ENCODE measurements at places on chromosomes 11 and 22.

DNA sequence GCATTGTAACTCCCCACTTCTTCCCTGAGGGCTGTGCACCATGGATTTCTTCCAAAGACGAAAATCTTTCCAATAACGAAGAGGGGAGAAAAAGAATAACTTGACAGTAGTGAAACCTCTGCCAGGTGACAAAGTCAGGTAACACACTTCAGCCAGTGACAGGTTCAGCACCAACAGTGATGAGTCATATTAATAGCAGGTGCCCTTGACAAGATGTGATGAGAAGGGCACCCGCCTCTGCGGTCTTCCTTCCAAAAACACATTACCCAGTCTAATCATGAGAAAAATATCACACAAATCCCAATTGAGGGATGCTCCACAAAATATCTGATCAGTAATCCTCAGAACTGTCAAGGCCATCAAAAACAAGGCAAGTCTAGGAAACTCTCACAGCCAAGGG lies 157.8 kb downstream of the EFCAB6 start:
- no peak for DNase-seq

- DNase-seq, result no peak
Observed at GRCh38 chr11:1350086-1350725, 39.5 kb upstream of the BRSK2 start.

DNA sequence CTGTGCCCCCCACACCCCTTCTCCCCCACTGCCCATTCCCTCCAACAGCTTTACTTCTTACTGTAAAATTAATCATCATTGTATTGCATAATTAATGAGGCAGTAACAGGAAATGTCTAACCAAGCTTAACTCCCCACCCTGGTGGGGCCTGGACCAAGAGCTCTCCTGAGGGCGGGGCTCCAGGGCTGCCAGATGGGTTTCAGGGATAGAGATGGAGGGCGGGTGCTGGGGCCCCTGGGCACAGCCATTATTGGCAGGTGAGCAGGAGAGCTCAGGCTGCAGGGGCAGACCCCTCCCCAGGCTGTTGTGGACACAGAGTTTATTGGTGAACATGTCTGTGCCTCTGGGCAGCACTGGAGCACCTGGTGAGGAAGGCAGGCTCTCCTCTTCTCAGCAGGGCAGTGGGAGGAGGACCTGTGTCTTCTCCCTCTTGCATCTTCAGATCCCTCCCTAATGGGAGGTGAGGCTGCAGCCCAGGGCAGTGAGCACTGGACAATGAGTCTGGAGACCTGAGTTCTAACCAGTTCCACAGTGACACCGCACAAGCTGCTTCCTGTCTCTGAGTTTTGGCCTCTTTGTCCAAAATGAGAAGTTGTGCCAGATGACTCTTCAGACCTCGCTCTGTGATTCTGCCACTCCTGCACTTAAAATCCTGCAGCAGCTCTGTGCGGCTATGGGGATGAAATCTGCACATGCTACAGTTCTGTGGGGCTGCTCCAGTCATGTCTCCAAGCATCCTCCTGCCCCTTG lies 233.3 kb downstream of the CEP164 start:
- DNase-seq, result no peak

- no peak for DNase-seq
Observed at GRCh38 chr11:67404515-67405195, 772 bp downstream of the TBC1D10C start.

DNA sequence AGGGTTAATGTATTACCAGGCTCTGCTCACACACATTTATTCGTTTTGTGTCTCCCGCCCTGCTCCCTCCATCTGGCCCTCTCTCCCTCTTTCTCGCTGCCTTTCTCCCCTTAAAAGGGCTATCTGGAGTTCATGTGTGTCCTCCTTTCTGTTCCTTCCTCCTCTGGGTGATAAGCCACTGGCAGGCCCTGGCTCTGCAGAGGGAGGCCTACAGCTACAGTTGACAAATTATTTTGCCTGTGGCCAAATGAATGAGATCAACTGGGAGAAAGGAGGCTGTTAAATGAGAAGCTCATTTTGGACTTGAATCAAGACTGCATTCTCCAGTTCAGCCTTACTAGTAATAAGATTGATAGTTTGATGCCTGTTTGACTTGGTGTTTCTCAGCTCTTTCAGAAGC lies 17.5 kb upstream of the OPCML start:
- no peak for DNase-seq

- DNase-seq, result no peak
Observed at GRCh38 chr11:57779276-57779675, 17.7 kb downstream of the CTNND1 start.

GRCh38 chr11:119717839-119718534 lies 11.0 kb downstream of the NECTIN1 start:
- DNase-seq, result no peak

DNA sequence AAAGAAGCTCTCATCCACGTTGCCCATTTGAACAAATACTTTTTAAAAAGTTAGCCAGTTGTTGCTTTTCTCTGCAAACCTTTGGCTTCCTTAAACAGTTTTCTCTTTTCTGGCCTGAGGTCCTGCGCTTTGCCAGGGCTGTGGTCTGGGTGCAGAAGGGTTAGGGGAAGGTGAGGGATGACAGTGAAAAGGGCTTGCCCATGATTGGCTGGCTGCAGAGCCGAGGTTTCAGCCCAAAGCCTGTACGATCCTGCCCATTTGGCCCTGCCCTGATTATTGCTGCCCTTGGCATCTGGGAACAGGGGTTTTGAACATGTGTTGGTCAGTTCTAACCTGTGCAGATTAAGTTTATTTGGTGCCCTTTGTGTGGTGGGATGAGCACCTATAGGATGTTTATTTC lies 1.5 kb downstream of the INCENP start:
- no peak for DNase-seq

DNA sequence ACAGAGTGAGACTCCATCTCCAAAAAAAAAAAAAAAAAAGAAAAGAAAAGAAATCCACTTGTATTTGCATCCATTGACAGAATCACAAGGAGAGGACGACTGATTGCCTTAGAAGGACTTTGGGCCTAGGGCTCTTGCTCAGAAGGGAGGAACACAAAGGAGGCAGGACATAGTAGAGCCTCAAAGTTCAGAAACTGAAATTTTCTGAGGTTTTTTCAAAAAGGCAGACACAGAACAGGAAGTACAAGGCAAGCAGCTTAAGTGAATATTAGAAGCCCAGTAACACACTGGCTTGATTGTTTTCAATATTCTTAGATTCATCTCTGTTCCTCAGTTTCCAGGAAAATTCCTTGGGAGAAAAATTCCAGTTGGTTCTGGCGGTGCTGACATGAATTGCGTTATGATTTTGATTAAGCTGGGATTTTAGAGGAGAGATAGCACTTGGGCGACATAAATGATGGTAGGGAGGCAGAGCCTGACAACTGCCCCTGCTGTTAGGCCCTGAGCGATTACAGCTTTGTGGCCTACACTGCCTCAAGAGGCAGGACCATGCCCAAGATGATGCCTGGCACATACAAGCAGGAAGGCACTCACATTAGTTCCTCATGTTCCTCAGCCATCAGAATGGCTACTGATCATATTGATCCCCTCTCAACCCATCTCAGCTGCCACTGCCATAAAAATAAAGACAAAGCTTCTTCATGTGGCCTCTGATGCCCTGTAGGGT lies 15.3 kb downstream of the CLPB start:
- DNase-seq, result peak; percentile 66

DNA sequence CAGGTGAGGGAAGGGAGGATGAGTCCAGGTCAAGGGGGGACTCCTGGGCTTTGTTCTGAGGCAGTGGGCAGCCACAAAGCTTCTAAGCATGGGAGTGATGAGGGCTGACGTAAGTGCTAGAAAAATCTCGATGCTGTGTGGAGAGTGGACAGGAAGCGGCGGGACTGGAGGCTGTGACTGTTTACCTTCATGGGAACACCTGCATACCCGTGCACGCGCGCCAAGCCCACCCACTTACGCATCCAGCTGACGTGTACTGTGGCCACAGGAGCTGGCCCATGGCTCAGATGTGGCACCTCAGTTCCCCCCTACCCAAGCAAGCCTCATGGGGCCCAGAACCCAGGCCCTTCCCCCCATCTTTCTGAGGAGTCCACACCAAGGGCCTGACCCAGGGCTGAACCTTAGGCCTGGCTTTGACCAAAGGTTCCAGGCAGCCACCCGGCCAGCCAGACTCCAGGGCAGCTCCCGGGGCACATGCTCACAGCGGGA lies 14.0 kb downstream of the MYRF start:
- DNase-seq, result no peak

- DNase-seq, result no peak
Observed at GRCh38 chr22:37011472-37011871, 7.8 kb downstream of the TST start.

GRCh38 chr11:110422306-110422905 lies 7.3 kb upstream of the FDX1 start:
- no peak for DNase-seq

DNA sequence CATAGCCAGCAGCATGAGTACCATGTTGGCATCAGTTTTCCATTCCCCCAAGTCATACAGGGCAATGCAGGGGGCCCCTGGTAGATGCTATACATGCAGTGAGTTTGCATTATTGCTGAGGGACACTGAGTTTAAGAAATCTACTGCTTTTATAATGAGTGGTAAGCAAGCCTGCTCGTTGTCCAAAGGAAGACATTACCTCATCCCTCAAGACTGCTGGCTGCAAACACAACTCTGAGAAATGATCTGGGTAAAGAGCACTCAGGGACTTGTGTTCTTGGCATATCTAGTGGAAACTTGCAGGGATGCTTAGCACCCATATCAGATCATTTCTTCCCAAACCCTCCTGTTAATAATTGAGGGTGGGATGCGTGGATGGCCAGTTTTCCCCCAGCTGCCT lies 77.9 kb downstream of the CWC15 start:
- no peak for DNase-seq

GRCh38 chr11:14669958-14670357 lies 26.4 kb downstream of the PDE3B start:
- no peak for DNase-seq

GRCh38 chr11:120548682-120549209 lies 37.2 kb downstream of the GRIK4 start:
- DNase-seq, result no peak

- DNase-seq, result no peak
Observed at GRCh38 chr22:50326225-50326955, 422 bp downstream of the DENND6B start.

GRCh38 chr11:122367809-122368231 lies 251.8 kb upstream of the BLID start:
- DNase-seq, result peak; percentile 32

- no peak for DNase-seq
Observed at GRCh38 chr11:10413268-10413667, 41.8 kb upstream of the AMPD3 start.

DNA sequence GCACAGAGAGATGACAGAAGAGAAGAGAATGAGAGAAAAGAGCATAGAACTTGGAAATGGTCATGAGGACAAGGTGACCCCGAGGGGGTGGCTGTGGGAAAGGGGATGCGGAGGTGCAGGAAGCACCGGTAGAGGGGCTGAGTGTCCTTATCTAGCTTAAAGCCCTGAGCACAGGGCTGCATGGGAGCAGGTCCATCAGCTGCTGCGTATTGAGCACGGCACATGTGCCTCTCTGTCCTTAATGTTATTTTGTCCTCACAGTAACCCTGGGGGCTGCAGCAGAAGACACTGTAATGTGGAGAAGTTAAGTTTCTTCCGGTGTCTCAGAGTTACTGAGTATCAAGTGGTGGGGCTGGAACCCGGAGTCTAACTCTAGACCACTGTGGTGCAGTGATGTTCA lies 94.4 kb upstream of the OR4B1 start:
- no peak for DNase-seq

DNA sequence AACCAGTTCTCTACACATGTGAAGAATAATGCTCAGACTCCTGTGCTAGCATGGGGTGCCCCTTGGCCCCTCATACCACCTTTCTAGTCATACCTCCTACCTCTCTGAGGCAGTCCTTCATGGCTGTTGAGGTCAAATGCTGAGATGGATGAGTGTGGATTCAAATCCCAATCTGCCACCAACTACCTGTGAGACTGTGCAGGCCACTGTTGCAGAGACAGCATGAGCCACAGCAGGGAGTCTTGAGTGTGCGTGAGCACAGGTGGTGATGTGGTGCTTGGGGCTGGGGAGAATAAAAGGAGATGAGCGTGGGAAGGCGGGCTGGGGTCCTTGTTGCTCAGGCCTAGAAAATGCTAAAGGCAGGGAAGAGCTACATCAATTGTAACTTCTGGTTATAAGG lies 218.0 kb upstream of the E2F8 start:
- DNase-seq, result no peak

DNA sequence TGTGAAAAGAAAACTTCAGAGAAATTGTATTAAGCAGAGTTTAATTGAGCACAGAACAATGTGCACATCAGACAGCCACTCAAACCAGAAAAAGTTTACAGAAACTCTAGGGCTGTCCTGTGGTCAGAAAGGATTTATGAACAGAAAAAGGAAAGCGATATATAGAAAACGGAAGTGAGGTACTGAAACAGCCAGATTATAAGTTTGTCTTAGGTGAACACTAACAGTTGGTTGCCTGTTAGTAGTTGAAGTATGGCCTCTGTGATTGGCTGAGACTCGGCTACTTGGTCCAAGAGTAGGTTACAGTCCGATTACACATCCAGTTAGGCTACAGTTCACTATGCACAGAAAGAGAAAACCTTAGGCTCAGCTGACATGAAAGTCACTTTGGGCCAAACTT lies 1232.5 kb upstream of the RAG2 start:
- DNase-seq, result no peak

DNA sequence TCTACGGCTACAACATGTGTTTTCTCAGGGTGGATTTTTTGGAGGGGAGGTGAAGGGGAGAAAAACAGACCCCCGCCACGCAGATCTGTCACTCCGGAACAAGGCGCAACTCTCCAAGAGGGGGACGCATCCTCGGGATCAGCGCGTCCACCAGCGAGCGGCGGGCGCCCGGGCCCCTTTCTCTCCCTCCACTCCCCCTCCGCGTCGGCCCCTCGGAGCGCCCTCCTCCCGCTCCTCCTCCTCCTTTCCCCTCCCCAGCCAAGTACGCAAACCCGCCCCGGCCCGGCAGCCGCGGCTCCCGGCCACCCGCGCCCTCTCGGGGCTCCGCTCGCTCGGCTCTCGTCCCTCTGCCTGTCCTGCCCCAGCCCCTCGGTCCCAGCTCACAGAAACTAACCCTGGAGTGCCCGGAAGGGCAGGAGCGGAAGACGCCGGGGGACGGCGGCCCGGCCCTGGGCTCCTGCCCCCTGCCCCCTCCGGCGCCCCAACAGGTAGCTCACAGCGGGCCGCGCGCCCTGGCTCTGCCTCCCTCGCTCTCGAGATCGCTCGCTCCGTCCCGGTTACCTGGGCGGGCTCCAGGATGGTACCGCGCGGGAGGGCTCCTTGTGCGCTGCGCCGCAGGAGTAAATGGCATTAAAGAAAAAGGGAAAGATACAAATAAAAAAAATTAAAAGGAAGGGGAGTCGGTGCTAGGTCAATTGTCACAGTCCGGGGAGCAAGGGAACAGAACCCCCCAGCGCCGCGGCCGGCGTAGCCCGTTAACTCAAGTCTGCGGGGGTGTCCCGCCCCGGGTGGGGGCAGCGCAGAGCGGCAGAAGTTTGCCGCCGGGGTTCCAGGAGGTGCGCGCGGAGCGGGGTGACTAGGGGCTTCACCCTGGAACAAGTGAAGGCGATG lies 131.4 kb upstream of the C11orf58 start:
- peak; percentile 86 for DNase-seq

- DNase-seq, result no peak
Observed at GRCh38 chr22:30288419-30289140, 725 bp downstream of the CASTOR1 start.

- no peak for DNase-seq
Observed at GRCh38 chr11:132312701-132313111, 942.3 kb downstream of the NTM start.

Data from lower leg skin (tissue), 4 donors.